ENCODE measurements at places on chromosomes 5 and 9.

- DNase-seq = peak; percentile 63
Measured at GRCh38 chr9:127899128-127899943, at the start of gene ST6GALNAC6. ST6GALNAC6 (minus strand) TSS chr9:127899603; CDS start chr9:127897981, 1,622 bp downstream.

DNA sequence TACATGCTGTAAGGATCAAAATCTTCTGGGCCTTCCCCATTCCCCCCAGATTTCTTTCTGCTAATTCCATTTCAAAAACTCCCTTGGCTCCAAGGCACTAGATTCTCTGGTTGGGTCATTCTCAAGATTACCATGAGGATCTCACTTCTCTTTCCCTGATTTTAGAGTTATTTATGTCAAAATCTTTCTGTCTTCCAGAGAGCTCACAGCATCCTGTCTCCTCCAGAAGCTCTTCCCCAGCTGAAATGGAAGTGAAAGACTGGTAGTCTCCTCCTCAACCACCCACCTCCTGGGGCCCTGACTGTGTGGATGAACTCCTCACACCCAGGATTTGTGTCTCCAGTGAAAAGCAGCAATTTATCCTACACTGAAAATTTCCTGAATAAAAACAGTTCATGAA is 11.9 kb upstream of the ZNF366 start:
- DNase-seq = no peak

GRCh38 chr5:175640106-175640775 is 17.6 kb upstream of the HRH2 start:
- DNase-seq = no peak

DNA sequence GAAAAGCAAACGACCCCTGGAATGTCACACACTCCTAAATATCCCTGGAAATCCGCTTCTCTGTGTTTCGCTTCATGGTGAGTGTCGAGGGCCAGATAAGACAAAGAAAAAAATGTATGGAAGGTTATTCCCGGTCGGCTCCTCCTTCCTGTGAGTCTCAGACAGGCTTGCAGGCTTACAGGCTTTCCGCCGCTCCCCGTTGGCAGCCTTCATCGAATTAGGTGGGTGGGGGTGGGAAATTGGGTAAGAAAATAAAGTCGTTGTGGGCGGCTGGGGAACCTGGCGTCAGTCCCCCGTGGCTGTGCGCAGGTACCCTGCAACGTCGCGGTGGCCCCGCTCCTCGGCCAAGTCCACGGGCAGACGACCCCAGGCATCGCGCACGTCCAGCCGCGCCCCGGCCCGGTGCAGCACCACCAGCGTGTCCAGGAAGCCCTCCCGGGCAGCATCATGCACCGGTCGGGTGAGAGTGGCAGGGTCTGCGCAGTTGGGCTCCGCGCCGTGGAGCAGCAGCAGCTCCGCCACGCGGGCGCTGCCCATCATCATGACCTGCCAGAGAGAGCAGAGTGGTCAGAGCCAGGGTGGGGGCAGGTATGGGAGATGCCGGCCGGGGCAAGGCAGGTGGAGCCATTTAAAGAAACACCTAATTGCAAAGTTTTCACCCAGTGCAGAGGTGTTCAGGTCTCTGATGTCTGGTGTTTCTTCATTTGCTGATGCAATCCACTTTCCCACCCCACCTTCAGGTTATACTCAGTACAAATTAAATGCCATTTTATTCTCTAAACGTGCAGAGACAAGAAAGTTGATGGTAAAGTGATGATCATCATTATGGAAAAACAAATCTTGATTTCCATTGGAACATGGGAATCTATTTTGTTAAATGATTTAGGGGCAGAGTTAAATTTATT is 3.2 kb downstream of the CDKN2B start:
- DNase-seq = no peak

DNA sequence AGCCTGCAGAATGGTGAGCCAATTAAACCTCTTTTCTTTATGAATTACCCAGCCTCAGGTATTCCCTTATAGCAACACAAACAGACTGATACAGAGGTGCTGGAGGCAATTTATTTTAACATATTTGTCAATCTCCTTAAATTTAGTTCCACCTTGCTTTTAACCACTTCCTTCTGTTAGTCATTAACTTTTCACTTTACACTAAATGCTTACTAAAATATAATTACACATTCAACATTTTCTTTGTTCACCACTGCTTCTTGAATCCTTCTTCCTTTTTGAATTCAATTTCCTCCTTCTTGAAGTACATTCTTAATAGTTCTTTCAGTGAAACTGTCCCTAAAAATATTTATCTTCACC is 39.4 kb downstream of the LYRM7 start:
- no peak for DNase-seq

- DNase-seq = no peak
Measured at GRCh38 chr5:146203872-146204192, 427 bp downstream of the RBM27 start.
